Muscle of arm (tissue), 14 donors: ENCODE measurements at places on chromosomes 12 and 14. TPM values are rescaled to one million over a fixed set of nuclear protein-coding genes. Genes with fewer than 3 reads are reported as not detected.

DNA sequence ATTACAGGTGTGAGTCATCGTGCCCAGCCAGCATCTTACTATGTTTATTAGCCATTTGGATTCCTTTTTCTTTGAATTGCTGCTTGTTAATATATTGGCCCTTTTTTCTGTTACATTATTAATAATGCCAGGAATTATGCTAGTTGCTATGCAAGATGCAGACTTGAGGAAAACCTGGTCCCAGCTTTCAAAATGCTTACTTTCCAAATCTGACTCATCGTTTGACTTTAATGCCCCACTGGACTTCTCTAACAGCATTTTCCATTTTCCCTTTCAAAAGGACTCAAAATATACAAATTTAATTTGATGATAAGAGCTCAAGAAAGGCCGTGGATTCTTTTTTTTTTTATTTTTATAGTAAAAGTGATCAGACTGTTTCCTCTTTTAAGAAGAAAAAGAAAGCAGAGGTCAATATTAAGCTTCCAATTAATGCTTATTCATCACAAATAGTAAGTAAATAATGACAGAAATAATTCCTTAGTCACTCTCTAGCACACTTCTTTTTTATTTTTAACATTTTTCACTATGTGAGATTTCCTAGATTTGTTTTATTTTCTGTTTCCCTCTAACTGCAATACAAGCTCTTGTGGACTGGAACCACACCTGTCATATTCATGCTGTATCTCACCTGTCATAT, 146.1 kb upstream of the FGD4 start:
- DNase-seq = no peak

The SCNN1A gene
- polyA plus RNA-seq = 0.23 TPM

The HOXC12 gene
- polyA plus RNA-seq = not detected

The RNF212B gene
- polyA plus RNA-seq = not detected

- no peak for DNase-seq
Measured at GRCh38 chr14:95234426-95234825, 77.1 kb upstream of the DICER1 start.

GRCh38 chr12:19484738-19485137, 45.4 kb downstream of the AEBP2 start:
- DNase-seq = no peak

DNA sequence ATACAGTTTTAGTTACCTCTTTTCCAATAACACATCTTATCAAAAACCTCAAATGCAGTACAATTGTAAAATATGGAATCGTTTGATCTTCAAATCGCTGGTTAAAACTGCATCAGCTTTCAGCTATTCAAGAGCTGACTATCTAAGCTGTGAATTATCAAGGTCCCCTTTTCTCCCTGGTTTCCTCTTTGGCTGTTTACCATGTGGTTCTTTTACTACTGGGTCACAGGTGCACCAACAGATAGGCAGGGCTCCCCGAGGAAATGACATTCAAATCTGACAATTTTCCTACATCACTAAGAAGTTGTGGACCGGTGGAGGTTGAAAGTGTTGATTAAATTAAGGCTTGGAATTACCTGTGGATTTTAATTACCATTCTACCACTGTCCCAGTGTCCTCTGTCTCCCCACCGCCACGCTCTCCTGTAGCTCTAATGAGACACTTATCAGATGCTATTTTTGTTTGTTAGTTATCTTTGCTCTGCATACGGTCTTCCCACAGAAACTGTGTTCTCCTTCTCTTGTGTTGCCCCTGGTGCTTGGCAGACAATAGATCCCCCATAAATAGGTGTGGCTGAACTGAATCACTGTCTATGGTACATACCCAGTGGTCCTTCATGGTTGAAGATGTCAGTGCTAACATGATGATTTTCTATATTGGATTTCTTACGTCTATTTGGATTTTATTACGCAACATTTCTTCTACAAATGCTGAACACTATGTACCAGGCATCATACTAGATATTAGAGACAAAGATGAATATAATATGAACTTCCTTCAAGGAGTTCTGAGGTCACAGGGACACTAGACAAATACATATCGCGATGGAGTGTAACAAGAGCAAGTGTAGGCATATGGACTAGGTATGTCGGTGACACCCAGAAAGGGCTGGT, 20.9 kb upstream of the PLXNC1 start:
- no peak for DNase-seq

DNA sequence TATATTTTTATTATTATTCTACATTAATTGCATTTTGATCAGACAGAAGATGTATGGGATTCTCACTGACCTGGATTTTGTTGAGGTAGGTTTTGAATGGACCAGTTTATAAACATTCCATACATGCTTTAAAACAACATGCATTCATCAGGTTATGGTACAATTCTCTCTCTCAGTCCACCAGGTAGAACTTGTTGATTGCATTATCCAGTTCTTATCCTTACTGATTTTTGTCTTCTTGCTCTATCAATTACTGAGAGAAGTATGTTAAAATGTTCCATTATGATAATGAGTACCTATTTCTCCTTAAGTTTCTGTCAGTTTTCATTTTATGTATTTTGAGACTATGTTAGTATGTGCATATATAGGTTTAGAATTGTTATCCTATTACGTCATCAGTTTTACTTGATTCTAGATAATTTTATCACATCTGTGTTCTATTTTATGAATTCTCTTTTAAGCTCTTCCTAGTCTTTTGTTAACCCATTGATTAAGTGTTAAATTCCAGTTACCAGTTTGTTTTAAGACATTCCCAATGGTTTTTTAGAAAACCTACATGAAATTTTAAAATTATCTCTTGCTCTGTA, 50.6 kb downstream of the EP400 start:
- DNase-seq = no peak

DNA sequence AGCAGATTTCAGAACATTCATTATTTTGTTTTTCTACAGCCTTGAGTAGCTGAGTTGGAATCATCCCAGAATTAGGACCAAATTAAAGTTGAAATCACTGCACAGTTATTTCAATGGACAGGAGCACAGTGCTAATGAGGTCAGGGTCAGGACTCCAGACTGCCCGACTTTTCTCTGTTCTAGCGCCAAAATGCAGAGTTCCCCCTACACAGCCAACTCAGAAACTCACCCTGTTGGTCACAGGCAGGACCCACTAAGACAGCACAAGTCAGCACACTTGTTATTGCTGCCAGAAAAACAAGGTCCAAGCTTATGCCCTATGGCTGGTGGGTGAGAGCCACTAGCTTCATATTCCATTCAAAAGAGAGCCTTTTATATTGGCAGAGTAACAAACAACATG, 198.1 kb upstream of the KRR1 start:
- DNase-seq = no peak

GRCh38 chr12:11947213-11947612, 123.5 kb upstream of the BCL2L14 start:
- no peak for DNase-seq

DNA sequence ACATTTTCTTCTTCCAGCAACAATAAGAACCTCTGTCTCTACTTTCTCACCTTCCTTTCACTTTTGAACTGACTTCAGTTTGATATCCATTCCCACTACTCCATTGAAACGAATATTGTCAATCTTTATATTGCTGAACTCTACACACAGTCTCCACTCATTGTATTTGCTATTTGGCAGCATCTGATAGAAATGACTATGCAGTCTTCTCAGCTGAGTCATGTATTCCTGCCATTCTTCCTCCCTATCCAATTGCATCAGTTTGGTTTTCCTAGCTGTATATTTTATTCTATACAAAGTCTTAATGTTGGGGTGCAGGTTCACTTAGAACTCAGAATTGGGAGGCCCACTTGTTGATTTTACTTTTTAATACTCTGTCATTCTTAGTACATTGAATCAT, 107.5 kb upstream of the CPNE8 start:
- no peak for DNase-seq

The LTA4H gene
- not detected for polyA plus RNA-seq

The ACACB gene
- 7.7 TPM for polyA plus RNA-seq

DNA sequence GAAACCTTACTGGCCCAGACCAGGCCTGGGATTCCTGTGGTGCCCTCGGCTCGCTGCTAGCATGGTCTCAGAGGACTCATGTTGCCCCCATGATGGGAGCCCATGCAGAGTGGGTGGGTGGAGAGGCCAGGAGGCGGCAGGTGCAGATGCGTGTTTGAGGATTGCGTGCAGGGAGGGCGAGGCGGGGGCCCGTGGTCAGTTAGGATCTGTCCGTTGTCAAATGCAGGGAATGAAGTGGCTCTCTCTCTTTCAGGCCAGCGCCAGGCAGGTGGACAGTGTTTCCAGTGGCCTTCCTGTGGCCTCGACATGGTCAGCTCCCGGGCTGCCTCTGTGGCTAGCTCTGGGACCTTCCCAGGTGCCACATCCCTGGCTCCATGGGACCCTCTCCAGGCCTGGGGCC, 39.3 kb upstream of the DLK1 start:
- no peak for DNase-seq

The MANSC1 gene
- polyA plus RNA-seq = 12.4 TPM

- DNase-seq = no peak
Measured at GRCh38 chr12:64160021-64160710, 61.9 kb downstream of the KICS2 start.

The KRT73 gene
- not detected for polyA plus RNA-seq

GRCh38 chr12:83996671-83997070, 915.9 kb downstream of the SLC6A15 start:
- DNase-seq = no peak

The BCL2L14 gene
- polyA plus RNA-seq = 0.19 TPM
